ENCODE measurements at places on chromosomes 2 and 18.

DNA sequence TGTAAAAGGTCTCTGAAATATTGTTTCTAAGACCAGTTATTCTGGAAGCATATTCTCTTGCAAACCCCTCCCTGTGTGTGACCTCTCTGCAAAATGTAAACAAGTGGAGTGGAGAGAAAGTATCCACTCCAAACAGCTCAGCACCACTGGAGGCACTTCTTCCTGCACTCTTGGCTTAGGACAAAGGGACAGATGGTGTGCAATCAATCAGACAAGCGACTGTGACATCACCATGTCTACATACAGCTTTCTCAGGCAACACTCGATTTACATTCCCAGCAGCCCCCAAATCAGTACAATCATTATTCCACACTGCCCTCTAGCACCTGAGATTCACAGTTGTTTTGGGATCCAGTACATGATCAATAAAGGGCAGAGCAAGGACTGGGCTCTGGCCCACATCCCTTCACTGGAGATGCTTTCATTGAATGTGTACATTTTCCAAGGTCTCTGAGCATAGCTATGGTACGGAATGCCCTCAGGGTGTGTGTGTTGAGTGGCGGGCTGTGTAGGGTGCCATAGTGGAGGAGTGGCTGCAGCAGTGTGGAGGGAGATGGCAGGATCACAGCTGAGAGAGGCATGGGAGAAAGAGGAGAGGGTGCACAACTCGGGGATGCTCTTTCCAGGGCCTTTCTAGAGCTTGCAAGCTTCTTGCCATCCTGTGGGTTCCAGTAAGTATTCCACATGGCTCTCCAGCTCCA is 311.8 kb upstream of the ST6GAL2 start:
- no peak for DNase-seq

GRCh38 chr2:152611458-152612231 is 105.6 kb downstream of the PRPF40A start:
- no peak for DNase-seq

DNA sequence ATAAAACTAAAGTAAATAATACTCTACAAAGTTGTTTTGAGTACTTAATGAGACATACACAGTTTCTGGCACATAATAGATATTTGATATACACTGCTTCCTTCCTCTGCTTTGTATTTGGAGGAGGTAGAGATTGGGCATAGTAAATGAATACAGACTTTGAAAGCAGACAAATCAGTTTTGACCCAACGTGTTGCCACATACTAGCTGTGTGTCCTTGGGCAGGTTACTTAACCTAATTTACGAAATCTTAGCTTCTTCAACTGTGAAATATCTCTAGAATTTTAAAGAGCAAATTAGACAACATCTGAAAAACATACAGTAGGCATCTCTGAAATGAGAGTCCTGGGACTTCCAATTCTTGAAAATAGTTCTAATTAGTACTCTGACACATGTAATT is 425.4 kb downstream of the TGIF1 start:
- no peak for DNase-seq

DNA sequence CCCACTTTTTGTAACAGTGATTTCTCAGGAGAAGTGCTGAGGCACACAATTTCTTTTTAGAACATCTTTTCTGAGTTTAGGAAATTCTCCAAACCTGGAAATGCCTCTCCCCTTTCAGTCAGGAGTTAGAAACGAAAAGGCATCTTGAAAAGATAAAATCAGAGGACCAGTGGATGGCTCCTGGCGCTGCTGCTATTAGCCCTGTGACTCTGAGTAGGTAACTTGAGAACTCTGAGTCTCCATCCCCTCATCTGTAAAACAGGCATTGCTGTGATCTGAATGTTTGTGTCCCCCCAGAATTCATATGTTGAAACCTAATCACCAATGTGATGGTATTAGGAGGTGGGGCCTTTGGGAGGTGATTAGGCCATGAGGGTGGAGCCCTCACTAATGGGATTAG is 50.2 kb downstream of the EHD3 start:
- no peak for DNase-seq

DNA sequence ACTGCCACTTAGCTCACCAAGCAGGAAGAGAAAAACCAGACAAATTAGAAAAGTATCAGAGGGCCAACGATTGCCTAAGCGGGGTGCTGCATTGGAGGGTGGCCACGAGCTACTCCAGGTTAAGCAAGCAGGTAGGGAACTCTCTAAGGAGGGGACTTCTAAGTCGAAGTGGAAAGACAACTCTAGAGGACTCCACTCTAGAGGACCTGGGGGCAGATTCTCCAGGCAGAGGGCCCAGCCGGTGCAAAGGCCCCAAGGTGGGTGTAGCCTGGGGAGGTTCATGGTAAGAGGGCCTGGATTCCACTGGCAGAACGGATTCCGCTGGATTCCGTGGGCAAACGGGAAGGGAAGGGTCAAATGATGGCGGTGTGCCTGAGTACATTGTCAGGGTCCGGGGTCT is 12.7 kb downstream of the FBLN7 start:
- no peak for DNase-seq

DNA sequence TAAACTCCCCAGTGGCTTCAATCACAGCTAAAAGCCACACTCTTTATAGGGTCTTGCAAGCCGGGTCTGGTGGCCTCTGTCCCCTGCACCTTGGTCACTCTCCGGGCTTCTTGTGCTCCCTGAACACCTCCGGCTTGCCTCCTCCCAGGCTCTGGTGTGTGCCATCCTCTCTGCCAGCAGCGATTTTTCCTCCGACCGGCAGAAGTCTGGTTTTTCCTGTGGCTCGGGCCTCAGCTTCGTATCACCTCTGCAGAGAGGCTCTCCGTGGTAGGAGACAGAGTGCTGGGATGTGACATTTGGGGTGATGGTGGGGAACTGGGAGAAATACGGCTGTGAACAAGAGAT is 58.8 kb upstream of the HPCAL1 start:
- no peak for DNase-seq

DNA sequence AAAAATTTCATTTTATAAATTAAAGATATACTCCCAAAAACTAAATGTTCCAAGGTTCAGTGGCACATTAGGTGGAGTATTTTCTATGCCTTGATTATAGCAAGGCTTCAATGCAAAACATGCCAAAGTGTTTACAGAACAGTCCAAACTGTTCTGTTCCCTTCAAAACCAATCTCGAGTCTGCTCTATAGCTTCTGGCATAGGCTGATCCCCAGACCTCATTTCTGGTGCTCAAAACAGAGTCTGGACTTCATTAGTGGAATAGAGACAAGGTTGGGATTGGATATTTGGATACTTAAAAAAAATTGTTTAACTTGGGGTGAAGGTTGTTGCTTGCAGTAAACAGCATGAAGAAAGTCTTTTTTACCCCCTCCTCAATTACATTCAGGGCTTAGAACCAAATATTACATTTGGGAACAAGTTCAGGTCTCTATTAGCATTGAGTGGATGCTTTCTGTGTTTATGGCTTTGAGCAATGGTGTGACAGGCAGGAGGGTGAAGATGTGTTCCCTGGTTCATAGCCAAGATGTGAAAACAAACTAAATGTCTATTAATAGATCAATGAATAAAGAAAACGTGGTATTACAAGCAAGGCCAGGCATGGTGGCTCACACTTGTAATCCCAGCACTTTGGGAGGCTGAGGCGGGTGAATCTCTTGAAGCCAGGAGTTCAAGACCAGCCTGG is 208.1 kb upstream of the RND3 start:
- no peak for DNase-seq

GRCh38 chr2:21146638-21147037 is 22.9 kb downstream of the TDRD15 start:
- DNase-seq = no peak

DNA sequence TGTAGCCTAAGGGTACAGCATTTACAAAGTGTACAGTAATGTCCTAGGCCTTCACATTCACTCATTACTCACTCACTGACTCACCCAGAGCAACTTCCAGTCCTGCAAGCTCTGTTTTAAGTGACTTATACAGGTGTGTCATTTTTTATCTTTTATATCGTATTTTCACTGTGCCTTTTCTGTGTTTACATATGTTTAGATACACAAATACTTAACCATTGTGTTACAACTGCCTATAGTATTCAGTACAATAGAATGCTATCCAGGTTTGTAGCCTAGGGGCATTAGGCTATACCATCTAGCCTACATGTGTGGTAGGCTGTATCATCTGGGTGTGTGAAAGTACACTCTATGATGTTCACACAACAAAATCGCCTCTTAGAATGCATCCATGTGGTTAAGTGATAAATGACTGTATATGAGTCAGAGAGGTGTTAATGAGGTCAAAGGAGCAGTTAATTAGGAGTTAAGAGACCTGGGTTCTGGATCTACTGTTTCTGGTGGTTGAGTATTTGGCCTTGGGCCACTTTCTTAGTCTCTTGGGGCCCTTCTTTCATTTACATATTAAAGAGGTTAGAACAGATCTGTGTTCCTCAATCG is 149.1 kb downstream of the GREB1L start:
- DNase-seq = no peak

GRCh38 chr2:160493227-160494028 is at the start of gene RBMS1:
TSS of gene RBMS1 (minus strand) at chr2:160493807. CDS start at chr2:160493363, 444 bp downstream.
- no peak for DNase-seq

- DNase-seq = no peak
Measured at GRCh38 chr2:225788571-225789094, 389.1 kb downstream of the NYAP2 start.

- no peak for DNase-seq
Measured at GRCh38 chr18:11872479-11873136, 21.4 kb downstream of the CHMP1B start.

- peak; percentile 61 for DNase-seq
Measured at GRCh38 chr18:37564711-37565100, 892 bp downstream of the CELF4 start.

DNA sequence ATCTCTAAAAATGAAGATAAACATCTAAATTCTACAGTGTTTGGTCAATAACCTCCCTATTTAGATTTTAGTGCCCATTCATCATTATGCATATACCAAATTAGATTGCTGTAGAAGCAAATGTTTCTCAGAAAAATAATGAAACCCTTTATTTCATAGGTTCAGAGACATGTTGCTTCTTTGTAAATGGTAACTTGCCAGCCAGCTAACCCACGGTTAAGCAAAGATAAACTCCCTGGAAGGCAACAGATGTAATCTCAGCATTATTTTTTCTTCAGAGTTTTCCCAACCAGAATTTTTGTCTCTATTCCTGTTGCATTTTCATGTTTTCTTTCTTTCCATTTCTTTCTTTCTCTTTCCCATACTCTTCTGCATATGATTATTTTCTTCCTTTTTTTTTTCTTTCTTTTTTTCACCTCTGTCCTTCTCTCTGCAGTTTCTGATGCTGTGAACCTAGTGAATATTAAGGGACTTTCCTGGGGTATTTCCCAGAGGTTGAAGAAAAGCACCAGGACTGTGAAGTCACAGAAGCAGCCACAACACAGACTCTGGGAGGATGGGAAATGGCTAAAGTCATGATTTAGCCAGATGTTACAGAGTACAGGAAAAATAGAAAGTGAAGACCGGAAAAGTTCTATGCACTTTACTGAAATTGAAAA is 50.0 kb upstream of the DSG1 start:
- no peak for DNase-seq

- no peak for DNase-seq
Measured at GRCh38 chr2:44951714-44952113, 10.2 kb downstream of the SIX3 start.

- DNase-seq = no peak
Measured at GRCh38 chr2:148969659-148970061, 68.8 kb upstream of the LYPD6B start.

- DNase-seq = no peak
Measured at GRCh38 chr2:168514692-168515091, 58.6 kb downstream of the CERS6 start.

- no peak for DNase-seq
Measured at GRCh38 chr2:30165617-30166016, 18.8 kb downstream of the YPEL5 start.

- no peak for DNase-seq
Measured at GRCh38 chr2:157905092-157905491, 29.0 kb upstream of the ACVR1 start.

DNA sequence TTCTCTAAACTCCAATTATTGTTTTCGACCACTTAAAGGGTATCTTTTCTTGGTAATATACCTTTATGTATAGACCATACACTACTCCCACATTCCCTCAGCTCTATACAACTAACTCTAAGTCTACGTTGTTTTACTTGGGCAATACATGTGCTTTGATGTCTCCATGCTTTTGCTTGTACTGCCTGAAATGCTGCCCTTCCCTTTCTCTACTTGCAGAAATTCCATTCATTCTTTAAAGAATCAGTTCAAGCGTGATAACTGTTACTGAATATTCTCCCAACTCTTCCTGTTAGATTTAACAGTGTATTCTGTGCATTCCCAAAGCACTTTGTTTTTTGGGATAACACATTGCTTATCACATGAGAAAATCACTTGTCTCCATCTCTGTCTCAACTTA is 157.0 kb upstream of the AQP4 start:
- no peak for DNase-seq

GRCh38 chr2:184113696-184114403 is 484.5 kb upstream of the ZNF804A start:
- no peak for DNase-seq

DNA sequence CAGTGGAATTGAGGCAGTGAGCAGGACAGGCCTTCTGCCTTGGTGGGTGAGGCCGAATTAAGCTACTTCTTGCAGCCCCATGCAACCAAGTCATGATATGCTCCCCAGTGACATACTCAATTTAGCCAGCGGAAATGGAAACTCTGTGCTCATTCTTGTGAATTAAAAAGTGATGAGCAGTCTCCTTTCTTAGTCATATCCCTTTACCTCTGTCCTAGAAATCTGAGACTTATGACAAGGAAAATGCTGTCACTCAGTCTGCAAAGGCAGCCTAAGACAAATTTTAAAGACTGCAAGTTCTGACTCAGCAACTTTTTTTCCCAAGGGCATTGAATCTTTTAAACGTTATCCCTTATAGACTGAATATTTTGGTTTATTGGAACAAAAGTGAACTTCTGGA is 218.2 kb downstream of the SH3BP4 start:
- no peak for DNase-seq

DNA sequence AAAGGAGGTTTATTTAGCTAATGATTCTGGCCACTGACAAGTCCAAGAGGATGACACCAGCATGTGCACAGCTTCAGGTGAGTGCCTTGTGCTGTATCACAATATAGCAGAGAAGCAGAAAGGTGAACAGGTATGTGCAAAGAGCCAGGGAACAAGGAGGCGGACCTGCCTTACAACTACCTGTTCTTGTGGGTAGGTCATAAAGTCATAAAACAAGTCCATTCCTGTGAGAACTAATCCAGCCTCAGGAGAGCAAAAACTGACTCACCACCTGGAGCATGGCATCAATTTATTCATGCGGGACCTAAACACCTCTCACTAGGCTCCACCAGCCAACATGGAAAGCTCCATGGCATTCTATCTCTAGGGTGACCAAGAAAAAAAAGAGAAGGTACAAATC is 234.2 kb downstream of the ASXL3 start:
- no peak for DNase-seq

DNA sequence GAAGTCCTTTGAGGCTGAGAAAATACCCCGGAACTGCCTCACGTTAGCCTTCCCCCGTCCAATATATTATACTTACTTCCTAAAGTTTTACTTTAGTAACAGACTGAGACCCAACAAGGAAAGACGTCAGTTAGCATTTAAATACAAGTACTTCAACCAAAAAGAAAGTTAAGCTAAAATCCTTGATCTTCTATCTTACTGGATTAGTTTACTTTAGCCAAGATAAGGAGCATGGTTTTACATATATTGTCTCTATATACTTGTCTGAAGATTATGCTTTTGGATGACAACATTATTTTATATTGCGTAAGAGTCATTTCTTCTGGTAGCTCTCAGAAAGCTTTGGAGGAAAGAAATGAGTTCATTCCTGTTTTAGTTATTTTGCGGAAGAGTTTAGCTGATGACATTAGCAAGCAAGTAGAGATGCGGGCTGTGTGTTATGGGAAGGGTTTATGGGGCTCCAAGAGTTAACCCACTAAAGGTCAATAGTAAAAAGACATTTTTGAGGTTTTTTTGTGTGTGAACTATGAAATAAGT is 532.9 kb downstream of the ZNF516 start:
- no peak for DNase-seq

All from occipital lobe (tissue), 3 donors.